ENCODE measurements at places on chromosomes 12 and 14. TPM values are rescaled to one million over a fixed set of nuclear protein-coding genes. Genes with fewer than 3 reads are reported as not detected.

- peak overlapping the region; percentile 100 for H3K27ac ChIP-seq
- peaks cover 100% of the 10 kb centered on the region for H3K4me1 ChIP-seq
- peak overlapping the region; percentile 3 for H3K4me3 ChIP-seq
- peak; percentile 93 for DNase-seq
- H3K36me3 ChIP-seq = no peaks in the 10 kb centered on the region
- no peaks in the 10 kb centered on the region for H3K27me3 ChIP-seq
Measured at GRCh38 chr12:6226679-6227051, 26.5 kb downstream of the CD9 start.

The PLD4 gene
- total RNA-seq = 0.49 TPM

The TESPA1 gene
- total RNA-seq = 0.83 TPM

DNA sequence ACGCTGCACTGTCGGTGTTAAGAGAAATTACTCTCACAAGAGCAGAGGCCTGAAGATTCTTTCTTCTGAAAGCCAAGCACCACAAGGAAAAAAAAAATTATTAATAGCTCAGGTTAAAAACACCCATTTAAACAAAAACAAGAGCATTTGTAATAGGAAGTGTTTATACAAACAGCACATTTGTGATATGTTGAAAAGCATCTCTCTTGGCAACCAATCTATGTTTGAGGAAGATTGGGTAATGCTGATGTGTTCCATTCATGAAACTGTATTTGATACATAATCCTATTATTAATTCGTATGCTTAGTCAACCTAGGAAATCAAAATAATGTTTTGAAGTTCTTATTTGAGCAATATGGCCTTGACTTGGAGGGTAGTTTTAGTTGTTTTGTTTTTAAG, 36.5 kb downstream of the SSPN start:
- H3K36me3 ChIP-seq = no peaks in the 10 kb centered on the region
- no peak overlapping the region for H3K4me3 ChIP-seq
- DNase-seq = no peak
- H3K27ac ChIP-seq = peak overlapping the region; percentile 60
- peaks cover 11% of the 10 kb centered on the region for H3K4me1 ChIP-seq

The TRMT5 gene
- total RNA-seq = 10.7 TPM

The MANSC4 gene
- not detected for total RNA-seq
